ENCODE measurements at places on chromosomes 2 and 18.

- DNase-seq, result no peak
These were observed 7.7 kb downstream of the SLC1A4 start for GRCh38 chr2:64996871-64997307.

DNA sequence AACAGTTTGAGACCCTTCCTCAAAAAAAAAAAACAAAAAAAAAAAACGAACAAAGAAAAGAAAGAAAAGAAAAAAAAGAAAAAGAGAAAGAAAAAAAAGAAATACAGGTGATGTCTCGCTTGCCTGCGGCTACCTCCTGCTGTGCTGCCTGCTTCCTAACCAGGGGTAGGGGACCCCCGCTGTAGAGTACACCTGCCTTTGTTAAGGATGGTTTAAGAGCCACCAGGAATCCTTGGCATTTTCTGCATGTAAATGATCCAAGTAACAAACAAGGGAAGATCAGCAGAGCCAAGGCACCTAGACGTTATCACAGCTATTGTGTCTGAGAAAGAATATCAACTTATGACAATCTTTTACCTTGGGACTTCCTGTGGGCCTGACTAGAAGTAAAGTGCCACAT is 856.8 kb upstream of the GCFC2 start:
- no peak for DNase-seq

DNA sequence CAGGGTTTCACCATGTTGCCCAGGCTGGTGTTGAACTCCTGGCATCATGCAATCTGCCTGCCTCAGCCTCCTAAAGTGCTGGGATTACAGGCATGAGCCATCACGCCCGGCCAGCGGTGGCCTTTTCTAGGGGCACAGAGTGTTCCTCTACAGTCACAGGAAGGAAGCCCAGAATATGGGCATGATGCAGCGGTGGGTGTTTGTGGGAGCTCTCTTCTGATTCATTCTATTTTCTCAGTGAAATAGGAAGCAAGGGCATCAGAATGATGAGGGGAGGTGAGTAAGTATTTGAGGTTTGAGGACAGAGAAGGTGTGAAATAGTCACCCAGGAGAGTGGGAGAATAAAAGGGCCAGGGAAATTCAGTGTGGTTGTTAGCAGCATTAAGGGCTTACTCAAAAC is 70.3 kb upstream of the PSME4 start:
- DNase-seq, result no peak

GRCh38 chr2:100731535-100731981 is 88.4 kb upstream of the NPAS2 start:
- no peak for DNase-seq

- no peak for DNase-seq
These were observed 198.8 kb upstream of the LHCGR start for GRCh38 chr2:48954311-48954710.

- no peak for DNase-seq
These were observed 2.3 kb downstream of the KIF1A start for GRCh38 chr2:240817496-240818292.

DNA sequence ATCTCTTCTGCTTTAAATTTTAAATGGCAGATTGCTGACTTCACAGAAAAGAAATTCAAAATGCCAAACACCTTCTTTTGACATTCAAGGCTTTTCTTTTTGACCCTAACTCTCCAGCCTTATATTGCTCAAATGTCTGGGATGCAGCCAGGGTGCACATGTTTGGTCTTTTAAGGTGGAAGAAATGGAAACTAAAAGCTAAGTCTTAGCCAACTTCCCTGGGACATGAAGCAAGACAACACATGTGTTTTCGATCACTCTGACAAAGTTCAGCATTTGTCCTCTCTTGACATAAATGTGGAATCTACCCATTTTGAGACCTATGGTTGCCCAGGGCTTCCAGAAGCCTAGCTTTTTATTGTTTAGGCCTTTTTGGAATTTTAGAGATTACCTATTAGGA is 161.6 kb downstream of the RDH14 start:
- no peak for DNase-seq

GRCh38 chr2:17672583-17673317 is 80.9 kb downstream of the SMC6 start:
- DNase-seq, result no peak

GRCh38 chr2:99989905-99990304 is 152.5 kb downstream of the AFF3 start:
- no peak for DNase-seq

GRCh38 chr2:172791953-172792352 is 56.3 kb downstream of the RAPGEF4 start:
- DNase-seq, result no peak

DNA sequence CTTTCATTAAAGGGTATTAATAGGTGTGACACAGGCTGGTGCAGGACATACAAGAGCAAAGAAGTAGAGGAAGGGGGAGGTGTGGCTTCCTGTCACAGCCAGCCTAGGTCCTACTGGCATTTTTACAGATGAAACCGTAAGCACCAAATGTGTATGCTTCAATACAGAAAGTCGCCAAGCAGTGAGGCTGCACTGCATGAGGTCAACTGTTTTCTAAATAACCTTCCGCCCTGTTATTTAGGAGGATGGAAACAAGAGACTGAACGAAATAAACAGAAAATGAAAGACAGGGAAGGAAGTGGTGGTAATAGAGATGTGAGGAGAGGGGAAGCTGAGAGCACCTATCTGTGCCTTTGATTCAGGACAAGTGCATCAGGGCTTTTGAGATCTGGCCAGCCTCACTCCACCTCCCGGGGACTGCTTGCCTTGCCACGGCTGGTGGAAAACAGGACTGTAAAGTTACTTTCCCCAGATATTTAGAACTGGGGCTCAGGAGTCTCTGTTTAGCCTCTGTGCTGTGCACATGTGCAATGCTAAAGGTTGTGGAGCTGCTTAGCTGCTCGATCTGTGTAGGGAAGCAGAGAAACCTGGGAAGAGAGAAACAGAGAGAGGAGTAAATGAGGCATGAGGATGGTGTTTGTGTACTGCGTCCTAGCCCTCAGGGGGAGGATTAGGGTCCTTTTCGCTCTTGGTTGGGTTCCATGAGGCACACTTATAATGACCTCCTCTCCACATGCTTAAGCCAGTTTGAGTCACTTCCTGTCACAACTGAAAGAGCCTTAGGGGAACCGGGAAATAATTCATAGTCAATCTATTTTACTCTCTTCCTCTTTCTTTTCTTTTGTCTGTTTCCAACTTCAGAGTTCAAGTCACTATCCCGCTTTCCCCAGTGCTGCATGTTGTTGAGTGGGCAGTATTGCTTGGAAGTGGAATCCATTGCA is 62.3 kb upstream of the BOD1L2 start:
- DNase-seq, result no peak

DNA sequence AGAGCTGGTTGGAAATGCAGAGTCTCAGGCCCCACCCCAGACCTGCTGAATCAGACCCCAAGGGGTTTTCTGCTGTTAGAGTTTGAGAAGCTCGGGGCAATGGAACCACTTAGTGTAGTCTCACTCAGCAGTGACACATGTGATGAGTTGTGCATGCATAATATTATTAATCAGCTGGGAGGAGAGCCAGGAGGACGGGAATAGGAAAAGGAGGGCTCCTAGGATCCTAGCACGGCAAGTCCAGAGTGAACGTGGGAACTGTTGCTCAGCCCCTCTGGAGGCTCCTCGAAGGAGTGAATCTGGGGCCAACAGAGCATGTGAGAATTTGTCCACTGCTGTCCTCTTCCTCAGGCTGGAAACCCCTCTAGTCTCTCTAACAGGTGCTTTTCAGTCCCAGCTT is 87.1 kb downstream of the HS1BP3 start:
- DNase-seq, result no peak

DNA sequence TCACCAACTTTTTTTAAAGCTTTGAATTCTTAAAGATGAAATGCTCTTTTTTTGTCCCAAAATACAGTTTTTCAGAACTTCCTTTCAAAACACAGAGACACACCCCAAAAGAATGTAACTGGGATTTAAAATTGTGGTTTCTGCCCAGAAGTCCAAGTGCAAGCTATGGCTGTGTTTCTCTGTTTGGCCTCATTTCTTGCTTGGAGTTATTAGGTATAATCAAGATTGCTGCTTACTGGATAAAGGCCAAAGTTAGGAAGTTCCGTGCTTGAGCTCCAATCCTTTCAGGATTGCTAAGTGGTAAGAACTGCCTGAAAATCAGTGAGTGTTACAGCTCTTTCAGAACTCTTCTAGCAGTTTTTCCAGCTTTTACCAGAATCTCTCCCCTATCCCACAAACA is 16.9 kb downstream of the ZBTB7C start:
- no peak for DNase-seq

- DNase-seq, result no peak
These were observed 706.9 kb upstream of the ID2 start for GRCh38 chr2:7974936-7975335.

DNA sequence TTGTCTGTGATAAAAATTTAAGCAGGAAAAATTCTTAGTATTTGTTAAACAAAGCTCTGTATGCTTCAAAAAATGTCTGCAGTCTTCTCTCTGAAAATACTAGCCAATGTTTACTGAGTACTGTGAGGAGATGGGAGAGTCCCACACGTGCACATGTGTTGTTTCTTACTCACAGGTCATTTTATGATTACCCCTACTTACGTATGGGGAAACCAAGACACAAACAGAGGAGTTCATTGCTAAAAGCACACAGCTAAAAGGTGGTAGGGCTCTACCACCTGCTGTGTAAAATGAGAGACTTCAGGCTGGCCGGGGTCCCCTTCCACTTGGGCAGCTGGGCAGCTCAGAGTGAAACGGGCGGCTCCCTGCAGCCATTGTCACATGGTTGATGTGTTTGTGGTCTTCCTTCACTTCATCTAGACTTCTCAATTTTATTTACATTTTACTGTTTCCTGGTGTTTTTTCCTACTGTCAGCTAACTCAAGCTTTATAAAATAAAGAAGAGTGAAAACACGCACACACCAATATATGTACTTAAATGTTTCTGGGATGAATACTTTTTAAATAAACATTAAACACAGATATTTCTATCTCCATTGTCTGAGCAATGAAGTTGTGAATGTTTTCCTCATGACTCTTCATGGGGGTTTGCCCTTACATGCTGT is 71.2 kb downstream of the MBP start:
- no peak for DNase-seq

- DNase-seq, result no peak
These were observed 236.4 kb downstream of the PLCL1 start for GRCh38 chr2:198040835-198041234.

DNA sequence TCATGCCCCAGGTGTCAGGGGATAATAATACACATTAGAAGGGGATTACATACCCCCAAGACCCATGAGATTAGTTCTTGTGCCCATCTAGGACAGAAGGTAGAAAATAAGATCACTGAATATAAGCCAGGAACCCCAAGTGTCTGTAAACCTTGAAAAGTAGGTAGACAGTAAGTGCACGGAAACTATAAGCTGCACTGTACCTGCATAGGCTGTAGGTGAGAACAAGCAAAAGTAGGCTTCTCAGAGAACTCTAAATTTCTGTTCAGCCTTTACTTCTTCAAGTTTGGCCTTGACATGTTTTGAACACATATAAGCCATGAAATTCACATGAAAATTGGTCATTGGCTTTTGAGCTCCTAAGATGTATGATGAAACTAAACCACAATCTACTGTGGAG is 113.0 kb upstream of the FSIP2 start:
- no peak for DNase-seq

- DNase-seq, result no peak
These were observed 109.9 kb downstream of the TMEM131 start for GRCh38 chr2:97885841-97886240.

- no peak for DNase-seq
These were observed 99.4 kb upstream of the PPP1CB start for GRCh38 chr2:28652217-28652616.

DNA sequence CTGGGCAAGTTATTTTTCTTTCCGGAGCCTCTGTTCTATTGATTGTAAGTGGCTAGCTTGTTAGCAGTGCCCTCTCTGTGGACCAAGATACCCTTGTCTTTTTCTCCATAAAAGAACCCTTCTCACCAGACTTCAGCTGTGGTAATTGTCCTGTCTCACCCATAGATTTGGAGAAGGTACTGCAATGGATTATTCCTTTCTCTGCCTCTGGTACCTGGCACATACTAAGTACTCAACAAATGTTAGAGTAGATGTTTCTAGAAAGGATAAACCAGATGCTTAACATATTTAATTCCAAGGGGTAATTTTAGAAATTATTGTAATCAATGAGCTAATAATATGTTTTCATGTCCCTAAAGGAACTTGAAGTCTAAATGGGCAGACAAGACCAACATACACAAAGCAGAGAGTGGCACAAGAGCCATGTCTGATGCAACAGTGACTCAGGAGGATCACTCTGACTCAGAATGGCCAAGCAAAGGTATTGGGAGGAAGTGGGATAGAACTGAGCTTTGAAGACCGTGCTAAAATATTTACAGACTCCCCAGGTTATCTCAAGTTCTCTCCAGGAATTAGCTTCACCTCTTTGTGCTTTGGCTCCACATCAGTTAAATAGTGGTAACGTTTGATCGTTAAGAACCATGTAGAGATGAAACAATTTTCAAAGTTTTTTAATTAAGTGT is 129.7 kb upstream of the OSR1 start:
- no peak for DNase-seq

GRCh38 chr2:30300456-30301221 is 69.3 kb downstream of the LBH start:
- no peak for DNase-seq

GRCh38 chr2:75146606-75147332 is 52.6 kb downstream of the TACR1 start:
- DNase-seq, result no peak

DNA sequence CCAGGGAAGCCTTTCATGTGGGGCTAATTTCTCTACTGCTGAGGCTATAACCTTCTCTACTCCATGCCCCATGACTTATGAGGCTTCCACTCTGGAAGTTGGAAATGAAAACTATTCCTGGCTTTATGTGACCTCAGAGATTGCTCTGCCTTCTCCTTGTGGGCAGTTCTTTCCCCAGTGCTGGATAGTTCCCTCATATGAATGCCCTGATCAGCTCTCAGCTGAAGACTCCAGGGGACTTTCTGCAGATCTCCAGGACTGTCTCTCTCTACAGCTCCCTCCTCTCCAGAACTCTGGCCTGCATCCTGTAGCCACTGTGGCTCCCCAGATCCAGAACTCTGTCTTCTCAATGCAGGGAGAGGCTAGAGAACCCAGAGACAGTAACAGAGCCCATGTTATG is 235.1 kb downstream of the SEPTIN10 start:
- no peak for DNase-seq

DNA sequence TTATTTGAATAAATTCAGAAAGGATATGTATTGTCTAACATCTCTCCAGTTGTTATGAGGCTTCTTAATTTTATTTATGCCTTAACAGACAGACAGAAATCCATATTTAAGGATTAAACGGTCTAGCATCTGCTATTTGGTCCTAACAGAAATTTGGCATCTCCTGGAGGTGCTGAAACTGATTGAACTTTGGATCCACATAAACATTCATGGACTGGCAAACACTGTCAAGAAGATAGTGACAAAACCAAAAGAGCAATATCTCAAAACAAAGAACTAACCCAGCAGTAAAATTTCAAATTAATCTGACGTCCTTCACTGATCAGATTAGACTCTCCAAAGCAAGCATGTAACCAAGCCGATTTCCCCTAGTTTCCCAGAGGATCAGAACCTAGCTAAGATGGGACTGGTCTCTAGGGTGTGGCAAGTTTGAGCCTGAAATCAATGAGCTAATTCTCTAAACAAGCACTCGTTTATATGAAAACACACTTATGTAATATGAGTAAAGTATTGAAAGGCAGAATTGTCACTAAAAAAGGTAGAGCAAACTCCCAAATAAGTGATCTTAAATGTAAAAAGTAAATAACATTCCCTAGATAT is 139.5 kb downstream of the NOL4 start:
- DNase-seq, result no peak
